Hindlimb muscle (tissue), 1 donor: ENCODE measurements at places on chromosomes 6 and 20.

GRCh38 chr20:47389867-47390347 is 33.4 kb upstream of the ZMYND8 start:
- no peak for DNase-seq

GRCh38 chr6:52285177-52286068 is 881 bp upstream of the MCM3 start:
- no peak for DNase-seq

GRCh38 chr20:59175861-59176260 is 12.2 kb downstream of the ZNF831 start:
- DNase-seq, result no peak

DNA sequence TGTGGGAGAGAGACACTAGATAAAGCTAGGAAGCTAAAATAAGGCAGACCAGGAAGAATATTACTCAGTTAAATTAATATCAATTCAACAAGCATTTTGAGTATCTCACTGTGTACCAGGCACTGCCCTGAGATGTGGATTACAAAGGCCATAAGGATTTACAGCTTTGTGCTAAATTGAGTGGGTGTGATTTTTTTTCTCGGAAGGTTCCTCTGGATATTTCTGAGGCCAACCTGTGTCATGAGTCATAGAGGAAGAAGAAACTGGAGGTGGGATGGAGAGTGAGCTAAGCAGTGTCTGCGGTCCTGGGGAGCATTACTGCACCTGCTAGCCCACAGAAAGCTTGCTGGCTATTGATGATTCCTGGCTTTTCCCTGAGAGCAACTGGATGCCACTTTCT is 135.2 kb downstream of the RFPL4B start:
- no peak for DNase-seq

GRCh38 chr6:121645100-121645745 is 209.8 kb downstream of the GJA1 start:
- DNase-seq, result no peak

DNA sequence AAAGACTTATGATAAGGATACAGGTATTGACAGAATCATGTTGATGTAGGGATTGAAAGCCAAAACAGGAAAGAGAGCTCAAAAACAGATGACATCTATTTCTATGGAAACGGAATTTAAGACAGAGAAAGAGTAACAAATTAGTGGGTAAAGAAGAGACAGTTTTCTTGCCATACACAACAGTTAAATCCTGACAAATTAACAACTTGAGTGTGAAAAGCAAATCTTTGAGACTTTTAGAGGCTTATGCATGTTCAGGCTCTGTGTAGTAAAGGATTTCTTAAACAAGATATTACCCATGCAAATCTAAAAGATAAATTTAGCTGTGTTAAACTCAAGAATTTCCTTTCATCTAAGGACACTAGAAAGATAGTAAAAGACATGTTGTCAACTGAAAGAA is 68.5 kb downstream of the SLC22A1 start:
- no peak for DNase-seq

DNA sequence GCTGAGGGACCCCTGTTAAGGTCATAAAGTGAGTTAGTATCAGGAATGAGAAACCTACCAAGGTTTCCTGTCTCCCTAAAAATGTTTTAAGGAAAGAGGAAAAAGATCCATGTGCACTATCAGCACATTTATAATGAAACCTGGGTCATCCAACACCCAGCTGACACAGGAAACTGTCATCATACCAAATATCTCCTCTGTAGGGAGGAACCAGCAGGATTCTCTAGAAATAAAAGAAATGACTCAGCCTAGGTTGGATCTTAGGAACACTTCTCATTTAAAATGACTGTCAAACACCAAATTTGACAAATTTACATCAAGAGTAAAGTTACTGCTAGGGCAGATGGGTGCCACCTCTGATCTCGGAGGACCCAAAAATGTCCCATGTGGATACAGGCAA is 21.7 kb downstream of the GFOD1 start:
- DNase-seq, result no peak

GRCh38 chr6:157607317-157608109 is 215.5 kb upstream of the SNX9 start:
- DNase-seq, result no peak

- DNase-seq, result no peak
Observed at GRCh38 chr20:53599378-53599777, 5.7 kb upstream of the ZNF217 start.
